Cardiac septum (tissue), 1 donor: ENCODE measurements at places on chromosomes 11 and 22.

- no peak for DNase-seq
These were observed 265.4 kb downstream of the CADM1 start for GRCh38 chr11:115238791-115239190.

DNA sequence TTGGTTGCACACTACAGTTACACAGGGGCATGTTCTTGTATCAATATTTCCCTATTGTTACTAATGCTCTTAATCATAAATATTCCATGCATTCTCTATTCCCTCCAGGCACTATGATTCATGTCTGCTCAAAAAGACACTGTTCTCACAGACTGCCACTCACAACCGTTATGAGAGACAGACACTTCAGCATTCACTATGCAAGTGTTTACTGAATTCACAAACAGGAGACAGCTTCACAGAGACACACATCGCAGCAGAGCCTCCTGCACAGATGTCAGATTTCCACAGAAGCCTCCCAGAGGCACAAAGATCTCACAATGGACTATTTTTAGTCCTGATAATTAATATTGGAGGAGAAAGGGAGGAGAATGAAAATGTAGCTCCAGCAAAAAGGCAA, 930.4 kb downstream of the OPCML start:
- no peak for DNase-seq

GRCh38 chr11:102666331-102666957, 39.1 kb downstream of the MMP27 start:
- no peak for DNase-seq

GRCh38 chr22:38176170-38176741, 5.4 kb downstream of the PLA2G6 start:
- peak; percentile 83 for DNase-seq

GRCh38 chr11:34869425-34869824, 46.8 kb downstream of the APIP start:
- DNase-seq, result no peak
